ENCODE measurements at places on chromosomes 3 and 15.

DNA sequence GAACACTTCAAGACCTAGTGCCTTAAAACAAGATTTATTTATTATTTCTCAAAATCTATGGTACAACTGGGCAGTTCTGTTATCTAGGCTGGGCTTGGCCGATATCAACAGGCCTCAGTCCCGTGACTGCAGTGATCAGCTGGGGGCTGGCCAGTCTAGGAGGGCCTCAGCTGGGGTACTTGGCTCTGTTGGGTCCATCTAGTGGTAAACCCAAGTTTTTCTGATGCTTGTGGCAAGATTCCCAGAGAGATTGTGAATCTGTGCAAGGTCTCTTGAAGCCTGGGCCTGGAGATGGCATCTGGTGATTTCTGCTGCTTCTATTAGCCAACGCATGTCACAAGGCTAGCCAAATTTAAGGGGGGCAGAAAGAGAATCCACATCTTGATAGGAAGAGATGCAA, 482.4 kb upstream of the SGO1 start:
- DNase-seq = peak; percentile 30

GRCh38 chr15:93138681-93139250, 49.8 kb upstream of the RGMA start:
- DNase-seq = no peak

GRCh38 chr15:68553994-68554720, 24.6 kb upstream of the CORO2B start:
- DNase-seq = peak; percentile 76

- DNase-seq = no peak
These were observed 66.5 kb upstream of the DAZL start for GRCh38 chr3:16671690-16672089.

- no peak for DNase-seq
These were observed 9.9 kb downstream of the MYD88 start for GRCh38 chr3:38148311-38148882.

DNA sequence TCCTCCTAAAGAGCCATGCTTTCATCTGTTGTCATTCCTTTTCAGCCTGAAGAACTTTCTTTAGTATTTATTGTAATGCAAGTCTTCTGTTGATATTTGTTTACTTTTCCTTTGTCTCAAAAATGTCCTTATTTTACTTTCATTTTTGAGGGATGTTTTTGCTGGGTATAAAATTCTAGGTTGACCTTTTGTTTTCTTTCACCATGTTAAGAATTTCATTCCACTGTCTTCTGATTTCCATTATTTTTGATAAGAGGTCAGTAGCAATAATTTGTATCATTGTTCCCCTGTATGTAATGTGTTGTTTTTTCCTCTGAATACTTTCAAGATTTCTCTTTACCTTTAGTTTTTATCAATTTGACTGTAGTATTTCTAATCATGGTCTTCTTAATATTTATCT, 91.1 kb downstream of the RSRC1 start:
- DNase-seq = no peak

DNA sequence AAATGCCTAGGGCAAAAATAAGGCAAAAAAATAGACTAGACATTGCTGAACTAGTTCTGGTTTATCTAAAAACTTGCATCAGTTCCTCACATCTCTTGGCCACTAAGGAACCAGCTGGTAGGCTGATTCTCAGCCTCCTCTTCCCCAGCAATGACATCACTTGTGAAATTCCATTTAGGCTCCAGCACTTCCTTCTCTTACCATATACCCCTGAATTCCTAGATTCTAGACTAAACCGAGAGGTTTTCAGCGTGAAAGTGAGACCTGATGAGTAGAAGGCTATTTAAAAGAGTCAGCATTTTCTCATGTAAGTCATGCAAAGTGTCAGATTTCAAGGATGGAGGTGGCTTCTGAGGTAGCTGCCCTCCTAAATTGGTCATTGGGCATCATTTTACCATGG, 247.1 kb upstream of the CDIN1 start:
- no peak for DNase-seq

DNA sequence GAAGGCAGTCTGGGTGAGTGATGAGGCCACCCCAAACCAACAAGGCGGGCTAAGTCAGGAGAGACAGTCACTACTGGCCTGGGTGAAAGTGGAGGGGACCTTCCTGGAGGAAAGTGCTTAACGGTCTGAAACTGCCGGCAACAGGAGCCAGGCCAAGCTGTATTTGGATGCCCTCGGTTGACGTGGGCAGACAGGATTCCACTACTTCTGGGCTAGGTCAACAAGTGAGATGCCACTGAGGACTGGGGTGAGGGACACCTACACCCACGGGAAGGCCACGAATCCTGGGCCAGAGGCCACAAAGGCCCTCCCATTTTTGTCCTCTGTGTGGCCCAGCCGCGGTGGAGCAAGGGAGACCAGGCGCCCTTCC, 12.3 kb downstream of the SPTBN5 start:
- DNase-seq = no peak

DNA sequence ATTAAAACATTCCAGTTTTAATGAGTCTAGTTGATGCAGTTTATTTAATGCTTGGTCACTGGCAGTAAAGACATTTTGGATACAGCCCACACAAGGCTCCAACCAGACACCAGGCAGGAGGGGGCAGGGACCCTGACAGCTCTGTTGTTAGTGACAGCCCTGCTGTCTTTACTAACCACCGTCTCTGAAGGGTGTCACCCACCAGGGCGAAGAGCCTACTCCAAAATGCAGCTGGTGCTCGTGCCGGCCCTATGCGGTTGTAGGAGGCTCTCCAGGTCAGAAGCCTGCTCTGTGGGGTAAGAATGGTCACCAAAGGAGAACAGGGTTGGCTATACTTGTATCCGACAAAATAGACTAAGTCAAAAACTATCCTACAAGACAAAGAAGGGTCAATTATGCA, 132.2 kb downstream of the ATP10A start:
- no peak for DNase-seq

GRCh38 chr3:10370429-10370828, 49.5 kb upstream of the SEC13 start:
- DNase-seq = no peak

DNA sequence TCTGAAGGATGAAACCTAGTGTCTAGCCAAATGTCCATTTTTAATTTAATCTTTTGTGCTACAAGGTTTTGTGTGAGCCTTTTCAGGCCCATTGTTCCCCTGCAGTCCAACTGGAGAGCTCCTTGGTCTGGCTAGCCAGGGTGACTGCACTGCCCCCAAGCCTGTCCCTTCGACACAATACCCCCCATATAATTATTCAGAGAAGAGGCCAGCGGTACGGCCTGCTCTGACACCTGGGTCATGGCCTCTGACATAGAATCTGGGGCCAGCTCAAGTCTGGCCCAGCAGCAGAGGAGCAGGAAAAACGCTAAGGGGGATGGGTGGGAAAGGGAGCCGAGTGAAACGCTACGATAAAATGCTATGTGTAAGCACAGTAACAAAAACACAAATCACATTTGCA, 64.2 kb upstream of the PYGO1 start:
- no peak for DNase-seq

DNA sequence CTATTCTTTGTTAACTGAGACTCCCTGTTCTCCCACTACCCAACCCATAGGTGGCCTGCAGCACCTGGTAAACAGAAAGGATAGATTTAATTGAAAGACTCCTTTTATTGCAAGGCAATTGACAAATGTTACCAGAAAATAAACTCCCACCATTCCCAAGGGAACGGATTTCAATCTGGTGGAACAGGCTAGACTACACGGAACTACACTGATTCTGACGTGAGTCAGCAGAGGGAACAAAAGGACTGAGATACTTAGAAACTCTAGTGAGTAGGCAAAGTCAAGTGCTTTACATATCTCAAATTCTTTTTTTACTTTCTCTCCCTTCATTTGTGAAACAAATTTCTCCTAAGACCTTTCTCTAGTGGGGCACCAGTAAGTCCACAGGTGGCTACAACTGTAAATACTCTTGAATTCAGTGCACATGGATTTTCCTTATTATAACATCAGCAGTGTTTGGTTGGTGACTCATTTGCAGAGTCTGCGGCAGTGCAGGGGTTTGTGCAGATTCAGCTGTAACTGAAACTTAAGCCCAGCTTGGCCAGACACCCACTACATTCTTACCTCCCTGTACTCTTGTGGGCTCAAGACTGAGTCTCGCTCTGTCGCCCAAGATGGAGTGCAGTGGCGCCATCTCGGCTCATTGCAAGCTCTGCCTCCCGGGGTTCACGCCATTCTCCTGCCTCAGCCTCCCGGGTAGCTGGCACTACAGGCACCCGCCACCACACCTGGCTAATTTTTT, 34.3 kb upstream of the PLSCR2 start:
- DNase-seq = peak; percentile 36

GRCh38 chr3:99658274-99658673, 19.9 kb downstream of the COL8A1 start:
- no peak for DNase-seq

DNA sequence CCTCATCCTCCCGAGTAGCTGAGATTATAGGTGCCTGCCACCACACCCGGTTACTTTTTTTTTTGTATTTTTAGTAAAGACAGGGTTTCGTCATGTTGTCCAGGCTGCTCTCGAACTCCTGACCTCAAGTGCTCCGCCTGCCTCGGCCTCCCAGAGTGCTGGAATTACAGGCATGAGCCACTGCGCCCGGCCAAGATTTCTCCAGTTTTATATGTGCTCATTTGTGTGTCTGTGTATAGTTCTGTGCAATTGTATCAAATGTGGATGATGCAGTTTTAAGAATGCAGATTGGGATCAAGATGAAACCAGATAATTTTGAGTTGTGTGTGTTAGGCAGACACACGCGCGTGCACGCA, 68.3 kb downstream of the SLCO3A1 start:
- DNase-seq = no peak

- no peak for DNase-seq
These were observed 113.1 kb downstream of the ZNF621 start for GRCh38 chr3:40637906-40638305.

DNA sequence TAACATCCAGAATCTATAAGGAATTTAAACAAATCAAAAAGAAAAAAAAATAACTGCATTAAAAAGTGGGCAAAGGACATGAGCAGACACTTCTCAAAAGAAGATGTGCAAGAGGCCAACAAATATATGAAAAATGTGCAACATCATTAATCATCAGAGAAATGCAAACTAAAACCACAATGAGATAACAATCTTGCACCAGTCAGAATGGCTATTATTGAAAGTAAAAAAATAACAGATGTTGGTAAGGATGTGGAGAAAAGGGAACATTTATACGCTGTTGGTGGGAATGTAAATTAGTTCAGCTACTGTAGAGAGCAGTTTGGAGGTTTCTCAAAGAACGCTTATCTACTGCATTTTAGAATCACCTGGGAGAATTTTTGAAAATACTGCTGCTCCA, 186.1 kb downstream of the OTOL1 start:
- DNase-seq = no peak

DNA sequence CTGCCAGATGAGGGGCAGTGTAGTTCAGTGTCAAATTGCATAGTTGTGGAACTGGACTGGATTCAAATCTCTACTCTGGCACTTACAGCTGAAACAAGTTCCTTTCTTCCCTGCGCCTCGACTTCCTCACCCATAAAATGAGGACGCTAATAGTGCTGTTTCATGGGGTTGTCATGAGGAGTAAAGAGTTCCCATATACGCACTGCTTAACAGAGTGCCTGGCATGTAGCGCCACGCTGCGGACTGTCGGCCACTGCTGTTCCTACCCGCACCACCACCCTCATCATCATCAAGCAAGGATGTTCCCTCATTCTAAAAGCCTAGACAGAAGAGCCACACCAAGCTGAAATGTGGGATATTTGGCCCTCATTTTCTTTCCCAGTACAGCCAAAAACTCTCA, 91.9 kb downstream of the CHDH start:
- no peak for DNase-seq

- DNase-seq = no peak
These were observed 240.1 kb downstream of the ISL2 start for GRCh38 chr15:76576523-76577279.

DNA sequence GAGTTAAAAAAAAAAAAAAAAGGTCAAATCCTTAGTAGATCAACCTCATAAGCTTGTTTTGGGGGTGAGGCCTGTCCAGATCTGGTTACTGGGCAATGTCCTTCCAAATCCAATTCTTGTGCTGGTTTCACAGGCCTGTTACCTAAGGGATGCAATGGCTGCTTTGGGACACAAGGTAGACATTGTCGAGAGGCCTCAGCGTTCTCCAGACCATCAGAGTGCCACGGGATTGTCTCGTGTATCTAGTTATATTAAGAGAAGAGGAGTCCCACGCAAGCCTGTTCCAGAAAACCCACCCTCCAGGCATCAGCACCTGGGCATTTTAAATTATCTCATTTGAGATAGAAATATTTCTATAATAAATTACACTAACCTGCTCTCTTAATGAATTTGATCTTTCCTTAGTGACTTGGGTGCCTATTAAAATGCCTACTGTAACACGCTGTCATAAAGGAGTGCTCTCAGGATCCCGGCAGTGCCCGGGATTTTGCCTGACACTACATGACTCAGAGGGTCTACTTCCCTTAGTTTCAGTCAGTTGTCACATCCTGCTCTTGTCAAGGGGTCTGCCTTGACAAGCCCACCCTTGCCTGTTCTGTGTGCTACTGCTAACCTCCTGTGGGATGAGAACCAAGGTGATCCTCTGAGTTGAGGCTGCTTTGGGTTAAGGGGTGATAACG, 116.0 kb downstream of the LIPC start:
- DNase-seq = no peak

DNA sequence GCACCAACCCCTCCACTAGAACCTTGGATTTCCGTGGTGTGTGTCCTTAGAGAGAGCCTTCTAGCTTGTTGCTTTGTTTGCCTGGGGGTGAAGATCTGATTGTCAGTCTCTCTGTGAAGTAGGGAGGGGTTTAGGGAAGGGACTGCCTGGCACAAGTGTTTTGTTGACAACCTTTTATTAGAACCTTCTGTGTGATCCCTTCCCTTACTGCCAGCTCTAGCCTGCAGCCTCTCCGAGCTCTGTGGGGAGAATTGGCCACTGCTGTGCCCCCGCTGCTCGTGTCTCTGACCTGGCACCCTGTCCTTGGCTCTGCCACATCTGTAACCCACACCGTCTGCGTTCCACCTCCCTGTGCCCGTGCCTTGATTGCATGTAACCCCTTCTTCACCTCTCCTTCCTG, 30.9 kb upstream of the PCSK6 start:
- DNase-seq = no peak

GRCh38 chr3:64047787-64048186, 24.5 kb upstream of the PSMD6 start:
- DNase-seq = no peak

- no peak for DNase-seq
These were observed 8.1 kb upstream of the VPS39 start for GRCh38 chr15:42215913-42216829.

- no peak for DNase-seq
These were observed 36.4 kb downstream of the EXOG start for GRCh38 chr3:38532529-38532928.

DNA sequence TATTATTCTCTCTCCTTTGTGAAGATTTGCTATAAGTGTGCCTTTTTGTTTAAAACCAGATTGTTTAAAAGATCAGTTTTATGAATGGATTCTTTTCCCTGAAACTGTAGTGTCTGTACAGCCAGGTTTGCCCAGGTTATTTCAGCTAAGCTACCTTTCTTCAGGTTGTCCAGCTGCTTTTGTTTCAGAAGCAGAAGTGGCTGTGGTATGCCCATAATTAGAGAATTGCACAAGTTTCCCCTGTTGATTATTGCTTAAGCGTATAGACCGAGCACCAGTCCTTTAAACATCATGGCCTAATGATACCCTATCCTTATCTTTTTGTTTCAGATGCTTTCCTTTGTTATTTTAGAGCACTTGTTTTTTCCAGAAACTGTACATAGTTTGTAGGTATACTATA, 10.2 kb downstream of the ASB7 start:
- DNase-seq = no peak
